ENCODE measurements at places on chromosomes 2 and 18. TPM values are rescaled to one million over a fixed set of nuclear protein-coding genes. Genes with fewer than 3 reads are reported as not detected.

- DNase-seq, result peak; percentile 89
These were observed 11.5 kb upstream of the EIF2AK3 start for GRCh38 chr2:88638743-88639142.

GRCh38 chr2:58866040-58866439 lies 624.9 kb upstream of the FANCL start:
- DNase-seq, result no peak

SERPINB13 gene
- 48.0 TPM for total RNA-seq

- DNase-seq, result peak; percentile 33
These were observed 857 bp downstream of the DYM start for GRCh38 chr18:49459404-49460171.

ADRA2B gene
- total RNA-seq, result not detected

DNA sequence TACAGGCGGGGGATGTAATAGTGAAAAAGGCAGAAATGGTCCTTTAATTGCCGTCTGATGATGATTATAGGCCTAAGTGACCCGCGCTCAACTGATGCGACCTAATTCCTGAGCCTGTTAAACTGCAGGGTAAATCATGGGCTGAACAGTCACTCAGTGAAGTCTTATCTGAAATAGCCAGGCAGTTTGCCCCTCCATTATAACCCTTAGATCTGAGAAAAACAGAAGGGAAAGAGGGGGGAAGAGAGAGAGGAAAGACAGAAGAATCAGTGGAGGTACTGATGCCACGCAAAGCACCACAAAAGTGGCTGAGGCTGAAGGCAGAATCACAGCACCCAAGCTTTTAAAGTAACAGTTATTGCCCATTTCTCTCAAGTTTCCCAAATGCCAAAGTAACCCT lies 73.1 kb upstream of the DNMT3A start:
- no peak for DNase-seq

CPS1 gene
- total RNA-seq, result 12.6 TPM

SLC9A4 gene
- 0.13 TPM for total RNA-seq

DNA sequence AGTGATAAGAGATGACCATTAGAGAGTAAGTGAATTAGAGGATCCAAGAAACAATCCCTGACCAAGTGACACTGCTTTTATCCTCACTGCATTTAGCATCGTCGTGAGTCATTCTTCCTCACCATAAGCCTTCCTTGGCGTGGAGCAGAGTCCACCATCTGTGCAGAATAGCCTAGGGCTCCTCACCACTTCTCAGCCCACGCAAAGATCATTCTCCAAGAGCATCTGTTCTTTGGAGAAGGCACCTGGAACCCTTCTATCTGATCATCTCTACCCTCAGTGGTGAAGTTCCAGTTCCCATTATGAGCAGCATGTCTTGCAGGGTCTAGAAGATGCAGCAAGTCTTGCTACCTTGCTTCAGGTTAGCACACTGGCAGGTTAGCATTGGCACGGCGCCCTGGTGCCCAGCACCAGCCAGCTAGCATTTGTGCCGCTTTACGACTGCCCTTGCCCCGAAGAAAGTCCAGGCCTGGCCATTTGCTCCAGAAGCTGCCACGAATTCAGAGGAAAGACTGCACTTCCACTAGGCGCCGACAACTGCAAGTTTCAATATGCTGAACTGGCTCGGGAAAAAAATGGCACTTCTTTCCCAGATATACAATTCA lies 225.8 kb downstream of the TTC32 start:
- DNase-seq, result no peak

- no peak for DNase-seq
These were observed 15.6 kb downstream of the COLEC12 start for GRCh38 chr18:484749-485464.

IL37 gene
- not detected for total RNA-seq

SGPP2 gene
- 9.7 TPM for total RNA-seq

DNA sequence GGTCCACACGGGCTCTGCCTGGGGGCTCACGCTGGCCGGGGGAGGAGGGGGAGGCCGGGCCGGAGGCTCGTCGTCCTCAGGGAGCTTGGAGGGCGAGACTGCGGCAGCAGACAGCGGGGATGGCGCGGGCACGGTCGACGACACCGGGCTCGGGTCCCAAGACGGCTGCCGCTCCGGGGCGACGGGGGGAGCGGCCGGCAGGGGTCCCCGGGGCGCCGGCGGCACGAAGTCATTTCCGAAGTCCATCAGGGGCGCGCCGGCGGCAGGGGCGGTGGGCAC lies 491 bp downstream of the RTN4 start:
- DNase-seq, result no peak

Measured in bronchial epithelial cell (primary cell).